ENCODE measurements at places on chromosomes 6 and 20.
A peak's percentile ranks its signal among the peaks of the same experiment; 100 is the strongest.

GRCh38 chr20:1415667-1416468, 23.0 kb upstream of the FKBP1A start:
- no peak for DNase-seq

DNA sequence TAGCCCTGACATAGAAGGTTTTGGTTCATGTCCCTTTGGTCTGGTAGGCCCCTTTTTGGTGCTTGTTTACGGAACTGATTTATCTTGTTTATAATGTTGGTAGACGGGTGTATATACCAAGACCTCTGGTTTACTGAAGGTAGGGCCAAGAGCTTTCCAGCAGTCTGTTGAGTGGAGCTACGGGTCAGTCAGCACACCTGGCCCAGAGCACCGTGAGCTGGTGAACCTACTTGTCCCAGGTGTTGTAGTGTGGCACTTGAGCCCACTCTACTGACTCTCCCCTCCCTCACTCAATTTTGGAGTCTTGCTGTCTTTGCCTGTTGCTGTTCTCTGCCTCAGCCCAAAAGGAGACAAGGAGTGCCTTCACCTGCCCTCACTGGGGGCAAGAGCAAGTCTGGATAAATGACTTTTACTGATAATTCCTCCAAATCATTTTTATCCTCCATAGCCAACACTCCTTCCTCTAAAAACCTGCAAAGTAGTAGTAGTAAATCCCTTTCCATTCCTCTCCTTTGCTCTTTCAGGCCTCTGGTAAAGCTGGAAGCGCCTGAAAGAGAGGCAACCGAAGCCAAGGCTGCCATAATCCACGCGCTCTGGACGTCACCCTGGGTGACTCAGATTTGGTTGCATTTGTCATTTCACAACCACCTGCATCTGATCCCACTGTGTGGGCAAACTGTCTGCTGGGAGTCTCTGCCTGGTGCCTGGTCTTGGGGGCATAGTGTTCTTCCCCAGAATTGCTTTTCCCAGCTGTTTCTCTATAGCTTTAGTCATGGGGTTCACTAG, 22.2 kb downstream of the RREB1 start:
- DNase-seq = no peak

DNA sequence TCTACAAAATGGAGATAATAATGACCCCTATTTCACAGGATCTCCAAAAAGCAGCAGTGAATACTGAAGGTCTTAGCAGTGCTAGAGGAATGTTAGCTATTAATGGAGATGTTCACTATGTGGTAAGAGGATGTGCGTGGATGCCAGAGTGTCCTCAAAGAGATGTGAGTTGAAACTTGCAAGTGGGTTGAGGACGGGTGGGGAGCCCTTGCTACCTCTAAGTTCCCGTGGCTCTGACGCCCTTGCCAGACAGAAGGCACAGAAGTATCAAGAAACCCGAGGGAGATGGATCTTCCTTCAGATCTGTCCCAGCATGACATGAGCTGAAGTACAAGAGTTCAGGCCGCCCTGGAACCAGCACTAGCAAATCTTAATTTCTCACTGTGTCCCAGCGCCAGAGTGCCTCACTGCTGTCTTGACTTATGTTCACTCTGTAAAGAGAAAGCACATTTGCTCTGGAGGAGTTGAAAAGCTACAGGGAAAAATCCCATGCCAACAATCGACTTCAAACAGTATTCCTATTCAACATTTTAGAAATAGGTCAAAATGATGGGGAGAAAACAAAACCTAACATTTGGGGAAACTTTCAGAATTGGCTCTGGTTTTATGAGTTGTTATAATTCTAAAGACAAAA, 59.5 kb downstream of the FYN start:
- no peak for DNase-seq

- DNase-seq = no peak
Measured at GRCh38 chr20:36096435-36096834, 58.1 kb upstream of the EPB41L1 start.

- no peak for DNase-seq
Measured at GRCh38 chr6:132227904-132228303, 173.4 kb downstream of the MOXD1 start.

DNA sequence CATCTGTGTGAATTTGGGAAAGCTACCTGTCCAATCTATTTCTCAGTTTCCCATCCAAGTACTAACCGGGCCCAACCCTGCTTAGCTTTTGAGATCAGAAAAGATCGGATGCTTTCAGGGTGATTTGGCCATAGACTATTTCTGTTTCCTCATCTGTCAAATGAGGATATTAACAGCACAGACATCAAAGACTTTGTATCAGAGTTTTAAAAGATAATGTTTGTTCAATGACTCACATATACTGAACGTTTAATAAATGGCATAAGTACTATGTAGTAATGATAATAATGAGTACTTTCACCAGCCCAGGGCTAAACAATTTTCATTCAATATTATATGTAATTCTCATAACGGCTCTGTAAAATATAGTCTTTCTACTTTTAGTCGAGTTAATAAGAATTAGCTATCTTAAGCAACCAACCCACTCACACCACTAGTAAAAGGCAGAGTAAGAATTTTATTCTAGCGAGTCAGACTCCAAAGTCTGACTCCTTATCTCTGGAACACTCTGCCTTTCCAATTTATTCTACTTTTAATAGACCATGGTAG, 216.5 kb downstream of the ARHGAP18 start:
- DNase-seq = no peak

DNA sequence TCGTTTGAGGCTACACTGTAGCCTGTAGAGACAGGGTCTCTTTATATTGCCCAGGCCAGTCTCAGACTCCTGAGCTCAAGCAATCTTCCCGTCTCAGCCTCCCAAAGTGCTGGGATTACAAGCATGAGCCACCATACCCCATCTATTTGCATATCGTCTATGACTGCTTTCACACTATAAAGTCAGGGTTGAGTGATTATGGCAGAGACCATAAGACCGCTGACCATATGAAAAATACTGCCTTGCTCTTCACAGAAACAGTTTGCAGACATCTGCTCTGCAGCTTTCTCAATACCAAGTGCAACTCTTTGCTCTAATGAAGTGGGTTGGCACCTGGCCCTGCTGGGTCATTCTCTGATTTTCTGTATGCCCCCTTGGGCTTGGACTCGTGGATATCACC, 79.5 kb upstream of the PAK5 start:
- DNase-seq = no peak

GRCh38 chr6:42938428-42938796, 9.1 kb downstream of the CNPY3 start:
- no peak for DNase-seq

- no peak for DNase-seq
Measured at GRCh38 chr6:30283761-30284160, 43.0 kb upstream of the TRIM39 start.

DNA sequence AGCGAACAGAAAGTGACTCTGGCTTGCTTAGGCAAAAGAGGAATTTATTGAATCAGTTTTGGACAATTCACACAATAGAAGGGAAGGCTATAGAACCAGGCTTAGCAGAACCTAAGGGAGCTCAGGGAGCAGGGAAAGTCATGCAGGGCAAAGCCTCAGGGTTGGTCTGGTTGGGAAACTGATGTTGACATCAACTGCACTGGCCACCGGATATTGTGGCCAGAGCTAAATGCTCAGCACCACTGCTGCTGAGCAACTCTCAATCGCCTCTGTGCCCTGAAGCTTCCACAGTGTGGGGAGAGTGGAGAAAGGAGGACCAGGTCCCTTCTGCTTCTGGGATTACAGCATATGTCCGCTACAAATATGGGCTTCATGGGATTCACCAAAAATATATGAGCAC, 93.3 kb upstream of the GCM1 start:
- DNase-seq = no peak

GRCh38 chr20:17614176-17614811, 44.4 kb downstream of the DSTN start:
- no peak for DNase-seq

DNA sequence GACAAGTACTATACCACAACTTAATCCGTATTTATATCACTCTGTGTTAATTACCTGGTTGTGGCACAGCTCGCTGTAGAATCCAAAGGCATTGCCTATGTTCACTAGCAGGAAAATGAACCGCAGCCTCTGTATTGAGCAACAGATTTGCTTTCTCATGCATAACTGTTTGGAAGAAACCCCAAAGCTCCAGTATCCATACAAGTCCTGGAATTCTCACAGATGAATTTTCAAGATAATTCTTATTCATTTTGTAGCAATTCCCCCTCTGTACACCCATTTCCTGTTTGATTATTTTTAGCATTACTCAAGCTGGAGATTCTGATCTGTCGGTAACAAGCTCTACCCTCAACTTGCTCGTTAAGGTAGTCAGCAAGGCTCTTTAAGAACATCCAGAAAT, 63.5 kb downstream of the STMND1 start:
- DNase-seq = no peak

DNA sequence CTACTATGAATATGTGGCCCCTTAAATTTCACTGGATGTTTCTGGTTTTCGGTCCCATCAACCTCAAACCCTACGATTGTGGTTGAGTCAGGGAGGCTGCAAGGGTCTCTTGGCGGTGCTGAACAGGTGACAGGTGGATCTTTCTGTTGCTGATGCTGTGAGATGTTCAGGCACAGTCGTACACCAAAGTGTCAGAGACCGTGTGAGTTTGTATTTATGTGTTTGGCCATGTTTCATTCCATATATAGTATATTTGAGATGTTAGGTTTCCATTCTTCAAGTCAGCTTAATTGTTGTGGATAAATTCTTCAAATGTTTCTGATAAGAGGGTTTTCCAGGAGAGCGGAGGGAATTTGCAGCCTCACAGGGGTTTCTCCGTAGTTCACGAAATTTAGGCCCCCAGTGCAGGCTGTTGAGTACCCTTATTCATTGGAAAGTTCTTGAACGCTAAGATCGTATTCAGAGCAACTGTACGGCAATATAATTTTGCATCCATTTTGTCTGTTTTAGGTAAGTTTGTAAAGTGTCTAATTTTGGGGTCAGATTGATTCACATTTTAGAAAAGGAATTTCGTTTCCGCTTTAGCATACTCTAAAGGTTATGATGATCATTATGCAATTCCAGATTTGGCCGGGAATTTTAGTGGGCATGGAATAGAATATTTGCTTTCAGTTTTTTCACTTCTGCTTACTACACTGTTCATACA, 1.2 kb downstream of the TAB2 start:
- DNase-seq = no peak

DNA sequence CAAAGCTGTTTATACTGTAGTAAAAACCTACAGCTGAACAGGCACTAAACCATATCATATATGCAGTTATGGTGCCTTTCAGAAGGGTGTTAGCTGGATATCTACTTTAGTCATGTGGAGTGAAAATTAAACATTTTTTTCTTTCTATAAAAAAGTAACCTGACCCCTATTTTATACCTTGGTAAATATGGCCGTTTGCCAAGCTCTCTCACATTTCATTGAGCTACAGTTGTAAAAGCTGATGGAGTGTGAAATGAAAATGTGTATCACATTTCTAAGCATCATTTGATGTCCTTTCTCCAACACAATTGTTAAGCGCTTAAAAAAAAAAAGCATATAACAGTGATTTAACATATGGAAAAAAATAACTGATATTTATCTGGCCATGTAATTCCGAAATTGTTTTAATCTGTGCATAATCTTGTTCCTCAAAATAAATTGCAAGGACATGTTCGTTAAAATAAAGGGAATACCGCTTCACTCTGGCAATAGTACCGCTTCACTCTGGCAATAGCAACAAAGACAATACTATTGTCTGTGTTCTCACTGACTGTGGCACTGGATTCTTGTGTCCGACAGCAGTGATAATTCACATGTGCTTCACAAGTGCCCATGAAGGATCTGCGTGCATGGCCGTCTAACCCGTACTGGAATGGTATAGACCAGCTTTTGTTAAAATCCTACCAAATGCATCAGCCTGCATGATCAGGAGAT, 391.8 kb upstream of the SOX4 start:
- DNase-seq = peak; percentile 91

DNA sequence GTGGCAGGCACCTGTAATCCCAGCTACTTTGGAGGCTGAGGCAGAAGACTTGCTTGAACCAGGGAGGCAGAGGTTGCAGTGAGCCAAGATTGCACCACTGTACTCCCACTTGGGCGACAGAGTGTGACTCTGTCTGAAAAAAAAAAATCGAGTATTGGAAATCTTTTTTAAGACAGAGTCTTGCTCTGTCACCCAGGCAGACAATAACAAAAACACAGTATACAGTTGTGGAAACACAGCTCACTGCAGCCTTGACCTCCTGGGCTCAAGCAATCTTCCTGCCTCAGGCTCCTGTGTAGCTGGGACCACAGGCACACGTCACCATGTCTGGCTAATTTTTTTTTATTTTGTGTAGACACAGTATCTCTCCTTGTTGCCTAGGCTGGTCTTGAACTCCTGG, 15.0 kb downstream of the NANP start:
- DNase-seq = no peak

DNA sequence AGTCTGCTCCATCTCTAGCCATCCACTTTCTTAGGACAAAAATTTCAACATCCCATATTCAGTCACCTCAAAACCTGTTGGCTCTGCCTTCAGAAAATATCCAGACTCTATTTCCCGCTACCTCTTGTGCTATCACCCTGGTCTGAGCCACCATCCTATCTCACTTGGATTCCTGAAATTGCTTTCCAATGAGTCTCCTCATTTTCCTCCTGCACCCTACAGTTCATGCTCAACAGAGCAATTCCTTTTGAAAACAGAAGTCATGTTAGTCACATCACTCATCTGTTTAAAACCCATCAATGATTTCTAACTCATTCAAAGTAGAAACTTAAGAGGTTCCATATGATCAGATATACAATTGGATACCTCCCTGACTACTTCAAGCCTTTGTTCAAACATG, 229.9 kb downstream of the ADGRG6 start:
- no peak for DNase-seq

DNA sequence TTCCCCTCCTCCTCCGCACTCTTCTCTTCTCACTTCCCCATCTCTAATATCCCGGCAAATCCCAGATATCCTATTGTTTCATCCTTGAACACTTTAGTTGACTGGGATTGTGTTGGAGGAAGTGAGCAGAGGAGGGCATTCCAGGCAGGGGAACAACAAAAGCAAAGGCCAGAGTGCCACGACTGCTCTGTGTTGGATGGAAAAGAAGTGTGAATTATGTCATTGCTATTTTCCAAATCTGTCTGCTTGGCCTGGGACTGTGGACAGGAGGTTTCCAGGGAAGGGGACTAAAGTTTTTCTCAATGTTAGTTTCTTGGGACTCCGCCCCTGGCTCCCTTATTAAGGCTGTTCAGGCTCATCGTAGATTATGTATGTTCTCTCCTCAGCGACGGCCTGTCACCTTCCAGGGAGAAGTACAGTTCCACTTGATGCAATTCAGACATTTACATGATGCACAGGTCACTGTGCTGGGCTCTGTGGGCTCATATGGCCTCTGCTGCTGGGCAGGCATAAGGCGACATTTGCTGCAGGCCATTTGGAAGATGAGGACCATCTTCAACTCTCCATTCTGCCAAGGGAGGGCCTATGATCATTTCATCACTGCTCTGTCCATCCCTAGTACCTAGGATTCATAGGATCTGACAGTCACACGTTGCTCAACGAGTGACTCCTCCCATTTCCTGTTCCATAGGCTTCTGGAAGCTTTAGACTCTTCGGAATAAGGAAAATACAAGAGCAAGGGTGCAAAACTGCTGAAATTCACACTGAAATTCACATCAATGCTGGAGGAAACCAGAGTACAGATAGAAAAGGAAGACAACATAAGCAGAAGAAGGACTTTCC, 99.1 kb upstream of the KCNK16 start:
- DNase-seq = no peak

Measured in NCI-H1436 treated with DMSO at 0.1 percent for 48 hours (cell line).